ENCODE measurements at places on chromosomes 2 and 18.
A peak's percentile ranks its signal among the peaks of the same experiment; 100 is the strongest.

- no peak for DNase-seq
These were observed 48.4 kb upstream of the NEMP2 start for GRCh38 chr2:190582736-190583506.

DNA sequence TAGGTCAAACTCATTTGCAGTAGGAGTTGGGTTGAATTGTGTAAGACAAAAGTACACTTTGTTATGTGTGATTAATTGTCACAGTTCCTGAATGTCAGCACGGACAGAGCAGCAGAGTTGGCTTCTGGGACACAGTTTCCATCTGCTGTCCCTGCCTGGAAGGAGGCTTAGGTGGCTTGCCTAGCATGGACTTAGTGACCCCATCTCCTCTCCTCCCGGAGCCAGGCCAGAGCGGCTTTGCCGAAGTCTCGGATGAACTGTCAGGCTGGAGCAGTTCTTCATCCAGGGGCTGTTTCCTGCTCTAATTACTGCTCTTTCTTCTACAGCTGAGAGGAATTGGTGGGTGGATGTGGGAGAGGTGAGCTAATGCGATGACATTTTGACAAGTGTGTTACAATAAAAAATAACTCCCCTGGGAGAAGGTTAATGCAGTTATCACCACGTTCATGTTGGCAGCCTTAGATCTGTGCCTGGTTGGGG is 102.0 kb downstream of the SH3RF3 start:
- no peak for DNase-seq

DNA sequence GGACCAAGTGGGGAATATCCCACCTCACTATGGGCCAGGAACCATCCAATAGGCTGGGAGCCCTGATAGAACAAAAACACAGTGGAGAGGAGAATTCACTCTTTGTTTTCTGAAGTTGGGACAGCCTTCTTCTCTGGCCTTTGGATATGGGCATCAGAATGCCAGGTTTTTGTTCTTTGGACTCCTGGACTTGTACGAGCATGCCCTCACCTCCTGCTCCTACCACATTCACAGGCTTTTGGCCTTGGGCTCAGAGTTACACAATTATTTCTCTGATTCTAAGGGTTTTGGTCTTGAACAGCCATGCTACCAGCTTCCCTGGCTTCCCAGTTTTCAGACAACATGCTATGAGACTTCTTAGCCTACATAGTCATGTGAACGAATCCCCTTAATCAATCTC is 732.9 kb upstream of the VRK2 start:
- DNase-seq: no peak

GRCh38 chr2:105099153-105099552 is 61.3 kb downstream of the MRPS9 start:
- DNase-seq: no peak

GRCh38 chr2:205730701-205731582 is 48.6 kb downstream of the NRP2 start:
- no peak for DNase-seq

- no peak for DNase-seq
These were observed 81.2 kb downstream of the LOXHD1 start for GRCh38 chr18:46575851-46576250.

DNA sequence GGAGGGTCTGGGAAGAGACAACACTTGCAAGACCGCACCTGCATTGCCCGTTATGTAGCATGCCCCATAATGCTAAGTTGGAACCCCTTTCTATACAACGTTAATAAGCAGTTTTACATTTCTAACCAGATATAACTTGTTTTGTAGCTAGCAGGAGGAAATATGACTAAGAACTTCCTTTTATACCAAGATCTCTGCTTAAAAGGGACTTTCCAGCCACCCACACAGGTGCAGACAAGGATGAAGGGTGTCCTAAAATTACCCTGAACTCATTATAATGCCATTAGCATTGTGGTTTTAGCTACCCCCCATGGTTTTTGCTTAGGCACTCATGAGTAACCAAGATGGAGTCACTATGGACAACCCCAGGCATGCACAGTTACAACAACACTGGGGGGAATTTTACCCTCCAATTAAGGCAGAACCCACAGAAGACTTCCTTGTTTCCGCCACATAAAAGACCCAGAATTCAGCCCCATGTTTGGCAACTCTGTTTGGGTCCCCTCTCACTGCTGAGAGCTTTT is 362.8 kb downstream of the CBLN2 start:
- peak; percentile 1 for DNase-seq

GRCh38 chr2:200603972-200604371 is 18.2 kb downstream of the AOX1 start:
- no peak for DNase-seq

GRCh38 chr2:240701736-240702639 is 10.3 kb downstream of the AQP12A start:
- DNase-seq: no peak

DNA sequence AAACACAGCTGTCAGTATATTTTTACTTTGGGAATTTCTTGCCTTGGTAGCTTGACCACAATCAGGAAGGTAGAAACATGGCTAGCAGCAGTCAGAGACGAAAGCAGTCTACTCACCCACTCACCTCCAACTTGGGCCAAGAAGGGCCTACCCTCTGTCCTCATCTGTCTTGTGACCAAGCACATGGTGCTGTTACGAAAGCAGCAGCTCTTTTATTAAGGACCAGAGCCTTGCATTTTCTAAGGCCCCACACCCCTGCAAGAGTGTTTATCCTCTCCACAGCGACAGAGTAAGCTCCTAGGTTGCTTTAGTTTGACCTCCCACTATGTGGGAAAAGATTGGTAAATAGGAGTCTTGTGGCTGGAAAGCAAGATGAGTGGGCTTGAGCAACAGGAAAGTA is 31.3 kb upstream of the MSTN start:
- DNase-seq: no peak

- DNase-seq: no peak
These were observed 180.0 kb upstream of the MMADHC start for GRCh38 chr2:149767516-149767974.

GRCh38 chr2:163877316-163877715 is 141.5 kb upstream of the FIGN start:
- DNase-seq: no peak

DNA sequence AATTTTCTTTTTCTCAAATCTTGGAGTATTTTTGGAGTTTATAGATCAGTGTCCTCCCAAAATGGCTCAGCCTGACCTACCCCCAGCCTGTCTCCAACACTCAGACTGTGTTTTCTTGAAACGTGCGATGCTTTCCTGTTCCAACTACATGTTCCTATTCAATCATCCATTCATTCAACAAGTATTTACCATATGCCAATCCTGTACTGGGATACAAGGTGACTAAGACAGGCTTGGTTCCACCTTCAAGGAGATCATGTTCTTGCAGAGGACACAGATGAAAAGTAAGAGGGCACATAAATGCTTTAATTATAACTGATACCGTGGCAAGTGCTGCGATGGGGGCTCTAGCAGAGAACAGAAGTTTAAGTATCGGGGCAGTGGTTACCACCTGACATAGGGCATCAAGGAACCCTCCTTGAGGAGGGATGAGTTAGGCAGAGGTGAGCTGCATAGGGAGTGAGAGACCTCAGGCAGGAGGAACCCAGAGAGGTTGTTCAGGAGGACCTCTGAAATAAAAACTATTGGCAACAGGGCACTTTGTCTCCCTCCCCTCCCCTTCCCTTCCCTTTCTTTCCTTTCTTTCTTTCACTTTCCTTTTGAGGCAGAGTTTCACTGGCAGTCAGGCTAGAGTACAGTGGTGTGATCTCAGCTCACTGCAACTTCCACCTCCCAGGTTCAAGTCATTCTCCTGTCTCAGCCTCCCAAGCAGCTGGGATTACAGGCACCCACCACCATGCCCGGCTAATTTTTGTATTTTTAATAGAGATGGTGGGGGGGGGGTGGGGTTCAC is 469.0 kb downstream of the EPHA4 start:
- no peak for DNase-seq

DNA sequence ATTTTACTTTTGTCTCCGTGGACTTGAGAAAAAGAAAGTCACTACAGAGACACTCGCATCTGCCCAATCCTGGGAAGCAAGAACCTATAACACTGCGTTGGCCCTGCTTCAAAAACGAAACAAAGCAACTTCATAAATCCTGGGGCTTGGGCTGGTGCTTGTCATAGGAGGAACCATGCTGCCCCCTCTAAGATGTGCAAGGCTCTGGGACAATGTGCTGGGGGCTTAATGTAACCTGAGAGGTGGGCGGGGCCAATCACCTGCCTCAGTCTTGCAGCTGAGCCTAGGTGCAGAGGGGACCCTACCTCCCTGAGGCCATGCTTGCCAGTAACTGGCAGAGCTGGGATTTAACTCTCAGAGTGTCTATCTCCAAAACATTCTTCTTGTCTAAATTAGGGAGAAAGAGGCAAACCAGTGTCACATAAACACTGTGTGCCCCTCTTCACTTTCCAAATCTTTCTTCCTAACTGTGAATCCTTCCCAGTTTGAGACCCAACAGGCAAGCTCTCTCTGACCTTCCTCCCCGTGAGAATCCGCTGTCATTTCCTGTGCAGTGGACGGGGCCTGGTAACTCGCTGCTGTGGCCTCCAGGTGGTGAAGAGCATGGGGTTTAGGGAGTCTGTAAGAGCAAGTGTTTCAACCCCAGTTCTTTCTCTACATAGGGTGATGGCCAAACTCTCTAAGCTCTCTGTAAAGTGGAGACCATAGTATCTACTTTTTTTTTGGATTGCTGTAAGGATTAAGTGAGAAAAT is 115.1 kb downstream of the ACKR3 start:
- no peak for DNase-seq

- DNase-seq: no peak
These were observed 10.7 kb upstream of the CCDC88A start for GRCh38 chr2:55430211-55430975.

- DNase-seq: no peak
These were observed 2.9 kb upstream of the PKDCC start for GRCh38 chr2:42044939-42045338.

DNA sequence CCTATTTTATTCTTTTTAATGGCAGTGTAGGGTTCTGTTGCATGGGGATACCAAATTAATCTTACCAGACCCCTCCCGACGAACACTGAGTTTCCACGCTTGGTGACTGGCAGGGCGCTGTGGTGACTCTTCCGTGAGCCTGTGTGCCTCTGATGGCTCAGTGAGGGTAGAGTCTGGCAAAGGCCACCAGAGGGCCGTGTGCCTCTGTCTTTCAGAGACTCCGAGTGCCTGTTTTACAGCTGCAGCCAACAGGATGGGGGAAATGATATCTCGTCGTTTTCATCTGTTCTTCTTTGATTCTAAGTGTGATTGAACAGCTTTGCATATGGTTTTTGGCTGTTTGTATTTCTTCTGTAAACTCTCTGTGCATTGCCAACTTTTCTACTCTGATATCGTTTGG is 99.8 kb downstream of the ZNF236 start:
- DNase-seq: peak; percentile 37

DNA sequence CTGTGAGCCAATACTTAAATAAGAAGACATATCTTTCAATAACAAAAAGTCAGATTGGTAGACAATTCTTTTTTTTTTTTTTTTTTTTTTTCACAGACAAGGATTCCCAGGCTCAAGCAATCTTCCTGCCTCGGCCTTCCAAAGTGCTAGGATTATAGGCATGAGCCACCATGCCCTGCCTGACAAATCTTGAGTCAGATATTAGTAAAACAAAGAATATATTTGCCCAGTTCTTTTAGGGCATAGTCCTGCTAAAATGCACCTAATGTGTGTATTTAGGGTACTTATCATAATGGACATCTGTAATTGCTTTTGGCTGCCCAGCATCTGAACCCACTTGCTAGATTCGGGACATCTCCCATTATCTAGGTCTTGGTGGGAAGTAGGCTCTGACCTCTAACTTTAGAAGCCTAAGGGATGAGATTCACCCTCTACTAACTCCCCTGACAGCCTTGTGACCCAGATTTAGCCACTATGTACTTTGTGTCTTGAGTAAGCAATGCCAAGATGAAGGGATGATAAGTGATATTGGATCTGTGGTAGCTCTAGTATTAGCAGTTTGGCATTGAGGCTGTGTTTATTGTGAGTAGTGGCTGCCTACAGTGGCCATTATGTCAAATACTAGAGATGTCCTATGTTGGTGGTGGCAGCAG is 18.5 kb upstream of the PSME4 start:
- DNase-seq: no peak

DNA sequence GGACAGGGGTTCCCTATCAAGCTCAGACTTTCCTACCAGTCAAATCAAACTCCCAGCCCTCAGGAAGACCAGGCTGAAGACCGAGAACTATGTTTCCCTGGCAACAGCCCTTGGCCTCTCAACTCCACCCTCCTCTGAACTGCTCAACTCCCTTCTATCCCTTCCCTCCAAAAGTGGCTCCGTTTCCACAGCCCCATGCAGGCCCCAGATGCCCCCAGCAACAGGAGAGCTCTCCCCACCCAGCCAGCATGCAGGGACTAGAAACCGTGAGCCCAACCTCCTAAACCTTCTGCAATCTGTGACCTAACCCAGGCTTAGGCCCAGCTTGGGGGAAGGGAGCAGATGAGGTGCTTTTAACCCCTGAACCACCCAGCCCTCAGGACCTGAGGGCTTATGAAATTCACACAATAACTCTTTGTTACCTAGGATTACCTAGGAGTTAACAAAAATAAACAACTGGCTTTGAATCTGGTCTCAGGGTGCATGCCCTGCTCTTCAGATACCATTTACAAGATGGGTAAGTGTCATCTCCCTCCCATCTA is 87.2 kb downstream of the BCL11A start:
- DNase-seq: no peak

- DNase-seq: no peak
These were observed 501.0 kb downstream of the EIPR1 start for GRCh38 chr2:2876331-2877221.

GRCh38 chr2:2484301-2484700 is 153.2 kb upstream of the MYT1L start:
- no peak for DNase-seq

GRCh38 chr2:152046940-152047339 is 51.9 kb downstream of the CACNB4 start:
- DNase-seq: no peak

- DNase-seq: no peak
These were observed 673.1 kb upstream of the VRK2 start for GRCh38 chr2:57373530-57373929.

DNA sequence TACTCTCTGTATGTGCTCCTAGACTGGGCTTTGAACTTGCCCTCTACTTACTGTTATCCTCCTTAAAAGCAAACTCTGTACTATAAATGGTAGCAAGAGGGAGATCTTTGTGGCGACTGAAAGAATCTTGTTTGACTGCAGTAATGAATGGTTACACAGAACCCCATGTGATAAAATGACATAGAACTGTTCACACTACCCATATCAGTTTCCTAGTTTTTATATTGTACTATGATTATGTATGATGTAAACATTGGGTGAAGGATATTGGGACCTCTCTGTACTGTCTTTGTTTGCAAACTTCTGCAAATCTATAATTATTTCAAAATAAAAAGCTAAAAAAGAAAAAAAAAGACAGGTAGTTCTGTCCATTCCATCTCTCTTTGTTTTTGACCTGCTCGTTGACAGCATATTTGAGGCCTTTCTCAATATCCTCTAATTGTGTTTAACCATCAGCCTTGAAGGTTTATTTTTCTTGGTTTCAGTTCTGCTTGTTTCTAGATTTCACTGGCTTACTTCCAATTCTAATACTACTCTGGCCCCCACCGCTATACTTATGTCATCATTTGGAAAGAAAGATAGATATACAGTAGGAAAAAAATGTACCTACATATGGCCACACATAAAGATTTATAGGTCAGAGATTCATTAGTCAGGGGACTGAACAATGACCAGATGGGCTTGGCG is 79.2 kb upstream of the MYO3B start:
- DNase-seq: no peak
